H9 (cell line): ENCODE measurements at places on chromosomes 1 and 21. TPM values are rescaled to one million over a fixed set of nuclear protein-coding genes. Genes with fewer than 3 reads are reported as not detected.
A peak's percentile ranks its signal among the peaks of the same experiment; 100 is the strongest.

Gene OR10Z1
- total RNA-seq = not detected in 2 replicates

Gene CHD5
- total RNA-seq = 0.99 and 1.6 TPM in 2 replicates

Gene TSPAN2
- 9.4 and 10.8 TPM in 2 replicates for total RNA-seq

Gene LCE1F
- not detected in 2 replicates for total RNA-seq

- no peak for DNase-seq
Measured at GRCh38 chr1:62728963-62729362, 40.8 kb upstream of the DOCK7 start.

- no peak for DNase-seq
Measured at GRCh38 chr1:42646056-42646455, 12.2 kb upstream of the PPIH start.

DNA sequence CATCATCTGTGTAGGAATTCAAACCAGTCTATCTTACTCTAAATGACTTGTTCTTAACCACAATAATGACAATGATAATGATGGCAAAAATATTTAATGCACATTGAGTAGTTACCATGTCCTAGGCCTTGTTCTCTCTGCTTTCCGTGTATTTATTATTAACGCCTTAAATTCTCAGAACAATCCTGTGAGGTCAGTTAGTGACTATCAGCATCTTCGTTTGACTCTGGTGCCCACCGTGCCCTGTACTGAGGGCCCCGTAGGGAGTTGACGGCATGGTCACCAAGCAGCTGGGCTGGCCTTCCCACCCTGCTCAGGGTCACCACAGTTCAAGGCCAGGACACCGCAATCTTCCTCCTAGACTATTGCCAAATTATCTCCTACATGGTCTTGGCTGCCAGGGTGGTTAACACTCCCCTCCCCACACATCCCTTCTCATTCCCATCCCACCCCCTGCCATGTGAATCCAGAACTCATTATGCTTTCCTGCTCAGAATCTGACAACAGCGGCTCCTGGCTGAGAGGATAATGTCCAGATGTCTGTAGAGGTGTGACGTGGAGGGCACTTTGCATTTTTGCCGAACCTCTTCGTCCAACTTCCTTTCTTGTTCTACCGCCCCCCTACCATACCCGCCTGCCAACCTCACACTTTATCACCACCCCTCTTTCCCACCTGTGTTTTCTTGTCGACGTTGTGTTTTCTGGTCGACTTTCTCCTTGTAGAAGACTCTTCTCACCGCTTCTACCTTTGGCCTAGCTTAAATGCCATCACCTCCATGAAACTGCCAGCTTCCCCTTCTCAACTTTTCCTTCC, 33.4 kb downstream of the IGFN1 start:
- no peak for DNase-seq

- no peak for DNase-seq
Measured at GRCh38 chr1:231419147-231419546, 2.9 kb downstream of the EGLN1 start.

DNA sequence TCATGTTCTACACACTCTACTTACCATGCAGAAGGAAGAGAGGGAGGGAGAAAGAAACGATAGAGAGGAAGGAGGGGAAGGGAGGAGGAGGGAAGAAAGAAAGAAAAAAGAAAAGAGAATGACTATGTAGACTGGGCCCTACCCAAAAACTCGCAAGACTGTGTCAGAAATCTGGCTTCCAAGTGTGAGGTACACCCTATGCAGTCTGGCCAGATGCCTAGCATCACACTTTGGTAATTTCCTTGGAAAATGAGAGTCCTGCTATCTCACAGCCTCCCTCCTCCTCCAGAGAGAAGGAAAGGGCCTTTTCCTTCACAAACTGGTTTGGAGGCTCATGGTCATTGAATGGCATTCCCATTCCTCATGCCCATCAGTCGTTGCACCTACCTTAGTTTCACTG, 86.4 kb upstream of the LRRC8D start:
- DNase-seq = no peak

- peak; percentile 68 for DNase-seq
Measured at GRCh38 chr21:43825936-43826622, 36.7 kb downstream of the RRP1 start.

- no peak for DNase-seq
Measured at GRCh38 chr1:63732666-63733065, 41.2 kb upstream of the ROR1 start.

GRCh38 chr1:167957710-167958109, 20.8 kb upstream of the MPC2 start:
- DNase-seq = no peak

DNA sequence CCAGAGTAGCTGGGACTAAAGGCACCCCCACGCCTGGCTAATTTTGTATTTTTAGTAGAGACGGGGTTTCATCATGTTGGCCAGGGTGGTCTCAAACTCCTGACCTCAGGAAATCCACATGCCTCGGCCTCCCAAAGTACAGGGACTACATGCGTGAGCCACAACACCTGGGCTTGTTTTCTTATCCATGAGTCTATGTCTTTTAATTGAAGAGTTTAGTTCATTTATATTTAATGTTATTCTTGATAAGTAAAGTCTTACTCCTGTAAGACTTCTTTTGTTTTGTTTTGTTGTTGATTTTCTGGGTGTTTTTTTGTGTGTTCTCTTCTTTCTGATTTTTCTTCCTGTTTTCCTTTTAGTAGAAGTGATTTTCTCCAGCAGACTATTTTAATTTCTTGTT, 621.0 kb downstream of the LTN1 start:
- no peak for DNase-seq

GRCh38 chr1:159996653-159997052, 35.1 kb downstream of the PIGM start:
- DNase-seq = no peak

GRCh38 chr1:228081578-228082213, 812 bp upstream of the ARF1 start:
- DNase-seq = peak; percentile 72

- no peak for DNase-seq
Measured at GRCh38 chr1:230291731-230292620, 134.2 kb downstream of the PGBD5 start.

DNA sequence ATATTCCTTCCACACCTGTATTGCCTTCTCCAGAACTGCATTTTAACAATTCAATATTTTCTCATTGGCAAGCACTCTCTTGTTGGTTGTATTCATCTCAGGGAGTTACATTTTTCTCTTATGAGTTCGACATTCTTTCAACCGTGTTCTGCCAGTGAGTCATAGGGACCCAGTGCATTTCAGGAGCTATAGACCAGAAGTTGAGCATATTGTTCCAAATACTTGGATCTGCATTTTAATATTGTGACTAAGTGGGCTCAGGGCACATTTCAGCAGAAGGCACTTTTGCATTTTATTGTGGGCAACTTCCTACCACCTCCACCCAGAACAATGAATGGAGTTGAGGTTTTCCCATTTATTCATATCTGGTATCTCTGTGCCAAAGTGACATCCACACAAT, 132.8 kb downstream of the TNFSF18 start:
- DNase-seq = no peak

- DNase-seq = no peak
Measured at GRCh38 chr1:163205513-163205912, 2.8 kb upstream of the RGS5 start.

DNA sequence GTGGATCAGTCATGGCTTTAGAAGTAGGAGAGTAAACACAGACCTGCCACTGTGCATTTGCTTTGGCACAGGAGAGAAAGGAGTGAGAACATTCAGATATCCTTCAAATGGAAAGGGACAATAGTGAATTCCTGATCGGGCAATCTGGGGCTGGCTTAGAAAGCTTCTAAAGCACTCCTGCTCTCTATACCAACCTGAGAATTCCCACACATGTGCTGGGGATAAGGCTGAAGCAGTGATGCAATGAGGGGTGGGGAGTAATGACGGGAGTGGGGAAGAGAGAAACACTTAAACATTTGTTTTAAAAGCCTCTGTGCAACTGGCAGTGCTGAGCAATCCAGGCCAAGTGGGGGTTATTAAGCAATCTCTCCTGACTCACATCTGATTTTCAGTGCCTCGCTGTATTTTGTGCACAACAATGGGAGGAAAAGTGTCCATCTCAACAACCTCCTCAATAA, 108.8 kb downstream of the KIAA0319L start:
- no peak for DNase-seq

- no peak for DNase-seq
Measured at GRCh38 chr1:164706606-164706987, 147.6 kb downstream of the PBX1 start.

GRCh38 chr1:179807291-179807690, 64.2 kb downstream of the FAM163A start:
- no peak for DNase-seq
